GM19239 (cell line): ENCODE measurements at places on chromosomes 7 and 10.
A peak's percentile ranks its signal among the peaks of the same experiment; 100 is the strongest.

GRCh38 chr10:60295028-60295937 is 94.4 kb downstream of the ANK3 start:
- DNase-seq: no peak

DNA sequence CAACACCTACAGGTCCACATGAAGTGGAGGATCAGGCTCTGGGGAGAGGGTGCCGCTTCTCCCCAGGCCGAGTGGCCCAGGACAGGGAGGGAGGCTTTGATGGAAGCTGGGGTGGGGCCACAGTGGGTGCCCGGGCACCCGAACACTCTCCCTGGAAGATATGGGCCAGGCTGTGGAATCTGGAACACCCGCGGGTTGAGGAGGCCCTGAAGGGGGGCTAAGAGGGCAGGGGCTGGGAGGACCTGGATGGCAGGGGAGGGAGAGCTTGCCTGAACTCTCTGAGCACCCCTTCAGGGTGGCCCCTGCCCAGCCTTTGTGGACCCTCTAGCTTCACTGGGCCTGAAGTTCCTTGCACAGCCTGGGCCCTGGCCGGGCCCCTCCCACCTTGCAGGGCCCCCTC is 4.5 kb upstream of the NKX6-2 start:
- DNase-seq: no peak

DNA sequence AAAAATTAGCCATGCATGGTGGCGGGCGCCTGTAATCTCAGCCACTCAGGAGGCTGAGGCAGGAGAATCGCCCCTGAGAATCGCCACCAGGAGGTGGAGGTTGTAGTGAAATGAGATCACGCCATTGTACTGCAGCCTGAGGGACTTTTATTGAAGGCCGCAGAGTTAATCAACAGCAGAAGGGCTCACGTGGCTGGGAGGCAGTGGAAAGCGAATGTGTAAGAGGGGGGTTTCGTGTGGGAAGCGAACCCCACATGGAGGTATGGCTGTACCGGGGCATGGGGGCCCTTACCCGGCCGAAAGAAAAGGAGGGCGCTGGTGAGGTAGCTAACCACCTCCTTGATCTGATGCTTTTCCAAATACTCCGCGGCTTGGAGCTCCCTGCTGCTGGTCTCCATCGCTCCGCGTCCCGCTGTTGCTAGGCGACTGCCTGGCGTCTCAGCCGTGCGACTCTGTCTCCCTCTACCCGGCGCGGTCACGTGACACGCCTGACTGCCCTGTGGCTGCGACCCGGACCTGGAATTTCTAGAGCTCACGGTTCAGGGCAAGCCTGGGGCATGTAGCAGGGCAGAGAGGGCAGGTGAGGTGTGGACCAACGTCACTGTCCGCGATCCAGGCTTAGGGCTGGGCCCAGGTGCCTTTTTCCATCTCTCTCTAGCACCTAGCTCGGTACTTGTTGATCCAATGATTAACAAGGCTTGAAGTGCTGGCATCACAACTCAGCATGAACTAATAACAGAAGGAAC is at the start of gene EFCAB10:
EFCAB10 (minus strand) TSS at position 428 of the 746 bp plus-strand sequence; CDS start at position 398, 30 bp downstream.
- DNase-seq: peak; percentile 82

GRCh38 chr10:5654218-5654755 is 12.1 kb downstream of the ASB13 start:
- no peak for DNase-seq

DNA sequence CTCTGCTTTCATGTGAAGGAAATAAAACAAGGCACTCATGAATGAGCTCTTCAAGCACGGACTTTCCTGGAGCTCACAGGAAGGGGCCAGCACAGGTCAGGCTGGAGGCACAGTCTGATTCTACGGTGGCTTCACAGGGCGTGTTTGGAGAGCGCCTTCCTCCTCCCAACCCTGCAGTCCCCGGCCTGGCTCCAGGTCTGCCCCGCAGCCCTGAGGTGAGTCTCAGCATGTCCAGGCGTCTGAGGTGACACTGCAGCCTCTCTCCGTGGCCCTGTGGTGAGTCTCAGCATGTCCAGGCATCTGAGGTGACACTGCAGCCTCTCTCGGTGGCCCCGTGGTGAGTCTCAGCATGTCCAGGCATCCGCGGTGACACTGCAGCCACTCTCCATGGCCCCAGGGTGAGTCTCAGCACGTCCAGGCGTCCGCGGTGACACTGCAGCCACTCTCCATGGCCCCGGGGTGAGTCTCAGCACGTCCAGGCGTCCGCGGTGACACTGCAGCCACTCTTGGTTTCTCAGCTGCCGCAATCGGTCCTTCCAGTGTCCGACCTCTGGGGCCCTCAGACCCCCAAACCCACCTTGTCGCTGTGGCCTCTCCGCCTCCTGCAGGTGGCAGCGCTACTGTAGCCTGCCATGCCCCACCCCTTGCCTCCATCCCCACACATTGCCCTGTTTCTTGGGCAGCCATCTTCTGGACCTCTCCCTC is 381.7 kb downstream of the DNAJB6 start:
- no peak for DNase-seq

- DNase-seq: no peak
These were observed 5.1 kb downstream of the AOC1 start for GRCh38 chr7:150857276-150858055.

DNA sequence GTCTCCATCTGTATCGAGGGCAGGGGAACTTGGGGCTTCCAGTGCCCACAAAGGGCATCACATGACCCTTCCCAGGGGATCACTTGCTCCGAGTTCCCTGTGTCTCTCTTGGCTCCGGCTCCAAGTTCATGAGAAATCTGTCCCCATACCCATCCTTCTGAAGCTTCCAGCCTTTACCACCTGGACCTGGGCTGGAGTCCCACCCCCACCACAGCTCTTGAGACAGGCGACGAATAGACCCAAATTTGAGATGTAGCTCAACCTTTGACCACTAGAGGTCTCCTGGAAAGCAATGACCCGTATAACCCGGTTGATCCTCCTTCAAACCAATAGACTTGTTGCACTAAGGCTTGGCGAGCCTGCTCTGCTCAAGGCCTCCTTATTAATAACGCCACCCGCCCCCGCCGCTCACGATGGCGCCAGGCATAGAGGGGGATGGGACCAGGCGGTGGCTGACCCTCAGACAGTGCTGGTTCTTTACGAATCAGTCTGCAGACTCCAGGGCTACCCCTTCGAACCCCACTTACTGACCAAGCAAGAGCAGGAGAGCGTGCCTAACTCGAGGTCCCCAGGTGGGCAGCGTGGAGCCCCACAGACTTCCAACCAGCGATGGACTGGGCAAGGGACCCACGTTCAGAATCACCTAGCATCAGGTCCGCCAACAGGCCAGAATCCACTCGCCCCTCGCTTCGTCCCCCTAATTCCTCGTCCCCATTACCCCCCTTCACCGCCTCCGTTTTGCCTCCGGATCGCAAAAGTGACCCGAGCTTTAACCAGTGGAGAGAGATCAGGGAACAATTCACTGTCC is 4.4 kb upstream of the ARID5B start:
- DNase-seq: peak; percentile 67

DNA sequence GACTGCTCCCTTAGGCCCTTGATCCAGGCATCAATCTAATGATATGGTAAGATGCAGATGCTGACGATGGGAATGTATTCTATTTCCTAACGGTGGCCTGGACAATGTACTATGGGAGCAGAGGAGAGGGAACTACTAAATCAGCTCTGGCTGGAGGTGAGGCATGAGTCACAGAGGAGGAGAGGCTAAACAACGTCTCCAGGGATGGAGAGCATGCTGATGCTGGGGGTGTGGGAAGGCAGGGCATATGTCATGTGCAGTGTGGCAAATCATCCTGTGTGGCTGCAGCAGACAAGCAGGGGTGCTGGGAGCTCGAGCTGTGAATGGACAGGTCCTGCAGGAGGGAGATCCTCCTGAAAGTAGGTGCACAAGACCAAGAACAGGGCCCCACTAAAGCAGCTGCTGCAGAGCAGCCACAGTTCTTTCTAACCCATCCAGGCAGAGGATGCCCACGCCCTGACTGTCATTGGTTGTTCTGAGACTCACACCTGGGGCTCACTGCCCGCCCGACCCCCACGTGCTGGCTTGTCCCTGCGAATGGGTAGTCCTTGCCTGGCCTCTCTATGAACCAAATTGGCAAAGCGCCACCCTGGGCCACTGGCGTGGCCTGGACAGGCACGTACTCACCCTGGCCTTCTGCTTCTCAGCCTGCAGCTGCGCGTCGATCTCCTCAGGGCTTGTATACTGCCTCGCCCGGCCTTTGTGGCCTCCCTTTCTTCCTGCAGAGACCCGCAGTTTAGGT is 4.0 kb downstream of the PDAP1 start:
- DNase-seq: no peak

DNA sequence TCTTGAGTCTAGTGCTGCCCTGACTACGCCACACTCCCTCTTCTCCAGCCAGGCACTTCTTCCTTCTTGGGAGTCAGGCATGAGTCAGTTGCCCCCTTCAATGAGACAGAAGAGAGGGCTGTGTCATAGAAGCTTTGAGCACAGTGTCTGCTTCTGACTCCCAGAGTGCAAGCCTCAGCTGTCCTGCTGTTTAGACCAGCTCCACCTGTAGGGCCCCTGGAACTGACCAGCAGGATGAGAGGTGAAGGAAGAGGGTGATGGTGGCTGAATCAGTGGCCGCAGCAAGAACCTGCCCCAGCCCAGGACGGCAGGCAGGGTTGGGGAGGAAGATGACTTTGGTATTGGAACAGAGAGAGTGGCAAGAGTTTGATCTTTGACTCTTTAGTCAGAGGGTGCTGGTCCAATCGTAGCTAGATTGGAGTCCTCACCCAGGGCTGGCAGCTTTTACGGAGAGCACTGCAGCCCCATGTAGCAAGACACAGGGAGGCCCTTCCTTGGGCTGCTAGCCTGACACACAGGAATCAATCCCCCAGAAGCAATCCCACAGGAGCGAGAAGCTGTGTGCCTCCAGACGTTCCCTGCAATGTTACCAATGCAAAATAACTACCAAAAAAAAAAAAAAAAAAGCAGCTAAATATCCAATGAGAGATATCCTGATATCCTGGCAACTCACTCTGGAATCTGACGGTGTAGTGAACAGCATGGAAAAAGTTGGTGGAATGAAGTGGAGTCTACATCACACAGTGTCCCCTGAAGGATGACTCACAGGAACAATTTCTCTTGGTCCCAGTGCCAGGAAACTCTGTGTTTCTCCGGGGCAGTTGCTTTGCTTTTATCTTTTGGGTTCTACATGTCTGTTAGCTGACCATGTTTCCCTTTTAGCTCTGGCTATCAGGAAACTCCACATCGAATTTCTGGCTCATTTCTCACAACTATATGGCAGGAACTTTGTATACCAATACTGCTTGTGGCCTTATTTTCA is 6.9 kb downstream of the C10orf62 start:
- DNase-seq: no peak

DNA sequence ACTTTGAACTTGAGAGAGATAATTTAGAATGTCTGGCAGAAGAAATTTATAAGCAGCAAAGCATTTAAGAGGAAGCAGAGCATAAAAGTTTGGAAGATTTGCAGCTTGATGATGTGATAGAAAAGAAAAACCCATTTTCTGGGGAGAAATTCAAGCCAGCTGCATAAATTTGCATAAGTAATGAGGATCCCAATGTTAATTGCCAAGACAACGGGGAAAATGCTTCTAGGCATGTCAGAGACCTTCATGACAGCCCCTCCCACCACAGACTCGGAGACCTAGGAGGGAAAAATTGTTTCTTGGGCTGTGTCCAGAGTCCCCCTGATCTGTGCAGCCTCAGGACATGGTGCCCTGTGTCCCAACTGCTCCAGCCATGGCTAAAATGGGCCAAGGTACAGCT is 263.6 kb upstream of the POT1 start:
- DNase-seq: no peak

- DNase-seq: no peak
These were observed 123.3 kb upstream of the PFKP start for GRCh38 chr10:2943932-2944614.

DNA sequence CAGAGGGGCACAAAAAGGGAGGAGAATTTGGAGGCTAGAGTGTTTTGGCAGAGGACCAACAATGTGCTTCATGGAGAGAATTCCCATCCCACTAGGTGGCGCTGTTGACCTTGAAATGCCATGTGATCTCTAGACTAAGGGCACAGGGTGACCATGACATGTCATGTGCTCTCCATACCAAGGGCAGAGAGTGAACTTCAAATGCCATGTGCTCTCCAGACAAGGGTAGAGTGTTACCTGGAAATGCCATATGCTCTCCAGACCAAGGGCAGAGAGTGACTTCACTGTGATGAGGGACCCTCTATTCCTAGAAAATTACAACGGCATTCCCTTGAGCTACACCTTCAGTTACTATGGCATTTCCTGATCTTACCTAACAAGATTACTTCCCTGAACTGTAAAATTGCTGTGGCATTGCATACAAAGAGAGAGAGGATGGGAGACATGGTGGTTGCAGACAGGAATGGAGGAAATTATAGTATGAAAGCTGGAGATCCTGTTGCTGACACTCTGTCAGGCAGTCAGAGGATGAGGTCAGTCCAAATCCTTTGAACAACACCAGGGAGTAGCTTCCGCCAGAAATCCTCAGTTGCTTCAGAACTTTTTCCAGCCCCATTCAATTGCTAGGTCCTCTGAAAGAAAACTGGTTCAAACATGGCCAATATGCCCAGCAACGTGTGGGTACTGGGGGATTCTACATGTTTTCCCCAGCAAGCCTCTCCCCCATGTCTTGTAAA is 60.9 kb upstream of the ACSM6 start:
- DNase-seq: peak; percentile 42

DNA sequence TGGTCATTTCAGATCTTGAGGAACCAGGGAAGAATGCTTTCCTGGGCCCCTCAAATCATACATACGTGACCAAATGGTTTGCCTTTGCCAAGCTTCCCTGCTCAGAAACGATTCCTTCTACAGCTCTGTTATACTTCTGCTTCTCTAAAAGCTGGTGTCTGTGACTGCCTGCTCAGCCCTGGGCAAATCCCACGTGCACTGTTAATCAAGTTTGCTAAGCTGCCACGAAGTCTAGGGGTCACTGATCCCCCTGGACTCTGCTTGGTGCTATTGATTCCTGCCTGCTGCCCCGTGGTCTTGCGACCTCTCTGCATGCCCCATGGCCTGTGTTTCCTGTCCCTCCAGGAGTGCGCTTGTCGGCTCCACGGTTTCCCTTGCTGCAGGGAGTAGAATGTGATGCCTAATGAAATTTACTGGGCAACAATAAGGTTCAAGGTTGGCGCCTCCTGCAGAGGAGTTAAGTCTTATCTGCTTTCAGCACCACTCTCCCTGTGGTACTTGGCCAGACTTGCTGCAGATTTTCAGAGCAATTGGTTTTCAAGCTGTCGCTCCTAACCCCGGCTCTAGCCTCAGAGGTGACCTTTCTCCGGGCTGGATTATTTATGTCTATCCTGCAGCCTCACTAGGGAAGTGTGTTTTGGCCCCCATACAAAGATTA is 201.6 kb upstream of the FZD8 start:
- no peak for DNase-seq

DNA sequence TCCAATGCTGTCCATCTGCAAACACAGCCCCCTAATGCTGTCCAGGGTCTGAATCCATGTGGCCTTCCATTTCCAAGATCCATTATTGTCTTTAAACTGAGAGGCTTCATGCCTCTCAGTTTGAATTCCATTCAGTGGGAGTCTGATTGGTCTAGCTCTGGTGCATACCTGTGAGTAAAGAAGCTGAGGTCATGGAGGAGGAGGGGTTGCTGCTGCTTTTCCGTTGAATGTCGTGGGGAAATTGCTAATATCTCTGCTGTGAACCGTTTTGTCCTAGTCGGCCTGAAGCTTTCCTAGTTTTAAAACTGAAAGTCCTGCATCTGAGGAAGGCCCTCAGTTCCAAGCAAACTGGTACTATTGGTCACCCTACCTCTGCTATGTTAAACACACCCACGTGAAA is 17.7 kb downstream of the SH2D4B start:
- no peak for DNase-seq

- DNase-seq: no peak
These were observed 414.7 kb upstream of the SEMA3C start for GRCh38 chr7:81333536-81333935.

- DNase-seq: no peak
These were observed 307.8 kb downstream of the PTPRN2 start for GRCh38 chr7:158279539-158280447.
